Coronary artery (tissue), 2 donors: ENCODE measurements at places on chromosomes 7 and 10.

DNA sequence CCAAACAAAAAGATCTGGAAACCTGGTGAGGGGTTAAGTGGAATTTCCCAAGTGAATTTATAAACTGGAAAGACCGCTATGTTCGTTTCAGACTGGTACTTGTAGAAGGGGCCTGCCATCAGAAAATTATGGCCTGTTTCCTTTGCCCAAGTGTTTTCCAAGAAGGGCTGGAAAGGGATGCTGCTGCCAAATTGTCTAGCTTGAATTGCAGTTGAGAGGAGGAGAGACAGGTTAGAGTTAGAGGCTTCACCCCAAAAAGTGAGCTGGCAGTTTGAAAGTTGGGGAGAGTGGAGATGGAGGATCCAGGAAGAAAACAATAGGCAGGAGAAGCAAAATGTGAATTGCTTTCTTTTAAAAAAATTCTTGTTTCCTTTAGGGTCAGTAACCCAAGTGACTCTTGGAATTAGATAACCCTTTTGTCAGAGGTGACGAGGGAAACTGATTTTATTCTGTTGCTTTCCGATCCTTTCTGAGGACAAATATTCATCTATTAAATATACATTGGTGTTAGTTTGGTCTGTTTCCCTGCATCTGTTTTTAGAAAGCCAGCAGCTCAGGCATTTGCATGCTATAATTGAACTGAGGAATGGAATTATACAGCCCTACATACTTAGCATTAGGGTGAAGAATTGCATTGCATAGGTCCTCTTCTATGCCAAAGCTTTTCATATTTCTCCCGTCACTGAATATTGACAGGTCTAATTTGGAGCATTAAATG, 82.5 kb upstream of the PRR15 start:
- no peak for DNase-seq

- no peak for DNase-seq
Measured at GRCh38 chr10:22453948-22454591, 108.8 kb downstream of the SPAG6 start.

- DNase-seq, result no peak
Measured at GRCh38 chr7:116229366-116229765, 19.0 kb downstream of the TES start.

GRCh38 chr10:48779077-48779476, 94.4 kb downstream of the WDFY4 start:
- DNase-seq, result peak; percentile 47

- DNase-seq, result no peak
Measured at GRCh38 chr10:35212856-35213255, 86.2 kb downstream of the CREM start.

- DNase-seq, result no peak
Measured at GRCh38 chr10:63497321-63497720, 23.9 kb upstream of the REEP3 start.

DNA sequence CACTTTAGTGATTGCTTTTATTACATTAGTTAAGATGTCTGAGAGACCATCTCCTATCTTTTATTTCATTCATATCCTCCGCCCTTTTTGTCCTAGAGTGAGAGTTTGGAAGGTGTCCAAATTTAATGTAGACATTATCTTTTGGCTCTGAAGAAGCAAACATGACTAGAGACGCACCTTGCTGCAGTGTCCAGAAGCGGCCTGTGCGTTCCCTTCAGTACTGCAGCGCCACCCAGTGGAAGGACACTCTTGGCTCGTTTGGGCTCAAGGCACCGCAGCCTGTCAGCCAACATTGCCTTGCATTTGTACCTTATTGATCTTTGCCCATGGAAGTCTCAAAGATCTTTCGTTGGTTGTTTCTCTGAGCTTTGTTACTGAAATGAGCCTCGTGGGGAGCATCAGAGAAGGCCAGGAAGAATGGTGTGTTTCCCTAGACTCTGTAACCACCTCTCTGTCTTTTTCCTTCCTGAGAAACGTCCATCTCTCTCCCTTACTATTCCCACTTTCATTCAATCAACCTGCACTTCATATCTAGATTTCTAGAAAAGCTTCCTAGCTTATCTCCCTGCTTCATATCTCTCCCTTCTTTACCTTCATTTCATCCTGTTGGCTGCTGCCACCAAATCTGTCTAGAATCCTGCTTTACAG, 10.4 kb upstream of the CLCN1 start:
- no peak for DNase-seq

DNA sequence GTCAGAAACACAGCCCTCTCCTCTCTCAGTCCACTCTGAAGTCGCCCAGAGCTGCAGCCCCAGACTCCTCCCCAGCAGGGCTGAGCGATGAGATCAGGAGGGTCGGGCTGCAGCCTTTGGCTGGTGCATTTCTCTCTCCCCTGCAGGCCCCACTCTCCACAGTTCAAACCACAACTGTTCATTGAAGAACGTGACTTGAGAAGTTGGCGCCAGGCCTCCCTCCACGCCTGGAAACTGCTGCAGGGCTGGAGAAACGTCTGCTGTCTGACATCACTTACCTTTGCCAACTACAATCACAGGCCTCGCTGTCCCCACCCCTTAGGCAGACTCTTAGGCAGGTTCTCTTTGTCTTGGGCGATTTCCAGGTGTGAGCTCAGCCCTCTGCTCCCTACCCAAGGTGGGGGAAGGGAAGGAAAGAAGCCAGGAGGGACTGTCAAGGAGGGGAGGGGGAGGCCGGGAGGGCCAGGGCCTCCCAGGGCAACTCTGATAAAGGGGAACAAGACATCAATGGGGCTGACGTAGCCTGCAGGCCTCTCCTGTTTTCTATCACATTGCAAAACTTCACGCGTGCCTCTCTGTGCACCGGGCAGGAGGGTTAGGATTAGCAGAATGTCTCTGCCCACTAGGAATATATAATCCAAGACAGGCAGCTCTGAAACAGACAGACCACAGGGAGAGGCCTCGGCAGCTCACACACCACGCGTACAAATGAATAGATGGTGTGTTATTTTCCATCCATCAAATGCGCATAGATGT, 32.7 kb downstream of the CALML5 start:
- no peak for DNase-seq

DNA sequence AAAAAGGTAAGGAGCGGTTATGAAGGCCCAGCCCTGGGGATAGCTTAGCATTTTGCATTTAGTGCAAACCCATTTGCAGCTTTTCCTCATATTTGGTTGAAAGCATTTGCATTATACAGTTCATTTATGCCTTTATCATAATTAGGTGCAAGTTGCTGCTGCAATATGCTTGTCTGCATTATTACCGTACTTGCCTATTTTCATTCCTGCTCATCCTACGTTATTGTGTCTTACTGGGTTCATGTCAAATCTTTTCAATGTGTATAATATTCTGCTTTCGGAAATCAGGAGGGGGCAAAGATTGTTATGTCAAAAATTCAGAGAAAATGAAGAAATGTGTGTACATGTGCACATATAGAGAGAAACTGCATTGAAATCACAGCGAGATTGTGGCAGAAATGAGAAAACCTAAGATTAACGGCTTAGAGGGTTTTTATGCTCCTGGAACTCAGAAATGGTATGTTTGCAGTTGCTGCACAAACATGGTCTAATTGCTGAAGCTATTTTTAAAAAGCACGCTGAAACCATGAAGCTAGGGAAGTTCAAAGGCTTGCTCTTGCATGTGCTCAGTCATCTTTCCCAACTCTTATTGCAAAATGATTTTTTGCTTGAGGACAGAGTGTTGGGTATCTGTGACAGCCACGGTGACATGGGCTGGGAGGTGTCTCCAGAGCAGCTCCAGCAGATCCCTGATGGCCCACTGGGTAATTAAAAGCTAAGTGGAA, 613.2 kb downstream of the SDK1 start:
- DNase-seq, result no peak

DNA sequence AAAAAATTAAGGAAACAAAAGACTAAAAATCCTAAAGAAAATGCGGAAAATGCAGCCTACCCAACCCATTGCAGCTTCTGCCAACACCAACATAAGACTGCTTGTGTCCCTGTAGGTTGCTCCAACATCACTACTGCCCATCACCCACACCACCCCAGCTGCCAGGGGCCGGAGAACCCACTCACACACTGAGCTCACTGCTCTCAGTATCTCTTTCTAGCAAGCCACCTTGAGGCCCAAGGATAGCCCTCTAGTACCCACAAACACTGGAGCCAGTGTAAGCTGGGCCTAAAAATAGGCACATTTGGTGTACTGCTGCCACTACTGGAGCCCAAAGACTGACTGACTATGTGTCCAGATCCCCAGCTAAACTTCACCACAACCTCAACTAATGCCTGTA, 67.3 kb downstream of the MEST start:
- DNase-seq, result no peak

DNA sequence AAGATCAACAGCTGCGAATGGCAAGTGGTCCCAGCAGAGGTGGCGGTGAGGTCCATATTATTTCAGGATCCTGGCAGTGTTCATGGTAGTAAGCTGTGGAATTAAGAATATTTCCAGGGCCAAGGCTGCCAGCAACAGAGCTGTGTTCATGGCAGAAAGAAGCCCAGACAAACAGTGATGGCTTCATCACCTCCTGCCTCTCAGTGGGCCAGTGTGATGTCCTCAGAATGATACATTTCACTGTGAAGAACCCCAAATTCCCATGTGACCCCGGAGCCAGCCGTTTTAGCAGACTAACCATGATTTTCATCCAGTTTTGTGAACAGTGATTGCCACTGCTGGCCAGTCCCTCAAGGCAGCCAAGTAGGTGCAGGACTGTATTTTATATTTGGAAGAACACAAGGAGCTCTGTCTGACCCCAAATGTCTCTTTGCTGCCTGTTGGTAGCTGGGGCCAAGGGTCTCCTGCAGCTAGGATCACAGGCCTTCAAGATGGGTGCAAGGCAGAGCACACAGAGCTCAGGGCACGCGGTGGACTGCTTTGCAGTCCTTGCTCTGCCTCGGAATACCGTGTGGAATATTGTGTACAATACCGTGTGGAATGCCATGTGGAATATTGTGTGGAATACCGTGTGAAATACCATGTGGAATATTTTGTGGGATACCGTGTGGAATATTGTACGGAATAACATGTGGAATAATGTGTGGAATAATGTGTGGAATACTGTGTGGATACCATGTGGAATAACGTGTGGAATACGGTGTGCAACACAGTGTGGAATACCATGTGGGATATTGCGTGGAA, 132.3 kb upstream of the CHST15 start:
- peak; percentile 70 for DNase-seq
